ENCODE measurements at places on chromosomes 13 and 19.
A peak's percentile ranks its signal among the peaks of the same experiment; 100 is the strongest.

GRCh38 chr19:3687774-3688706 lies 12.2 kb downstream of the PIP5K1C start:
- DNase-seq: no peak

- peak; percentile 84 for DNase-seq
These were observed 31.3 kb upstream of the ISYNA1 start for GRCh38 chr19:18469069-18469846.

- DNase-seq: no peak
These were observed 19.9 kb downstream of the PPP5C start for GRCh38 chr19:46366620-46367292.

DNA sequence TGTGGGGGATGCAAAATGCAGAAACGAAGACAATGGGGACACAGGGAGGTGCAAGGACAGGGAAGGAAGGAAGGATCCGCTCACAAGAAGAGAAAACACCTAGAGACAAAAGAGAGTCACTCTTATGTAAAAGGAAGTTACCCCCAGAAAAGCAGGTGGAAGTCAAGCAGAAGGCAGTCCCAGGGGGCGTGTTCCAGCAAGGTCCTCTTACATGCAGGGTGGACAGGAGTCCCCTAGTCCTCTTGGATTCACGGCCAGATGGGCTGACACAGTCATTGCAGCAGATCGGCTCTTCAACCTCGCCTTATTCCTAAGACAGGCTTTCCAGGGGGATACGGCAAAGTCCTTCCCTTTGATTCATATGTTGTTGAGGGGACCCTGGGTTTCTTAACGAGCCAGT lies 83.9 kb upstream of the SPATA13 start:
- DNase-seq: no peak

GRCh38 chr19:1438933-1439354 lies 748 bp downstream of the RPS15 start:
- no peak for DNase-seq

GRCh38 chr13:100724568-100724967 lies 50.0 kb upstream of the TMTC4 start:
- DNase-seq: no peak

DNA sequence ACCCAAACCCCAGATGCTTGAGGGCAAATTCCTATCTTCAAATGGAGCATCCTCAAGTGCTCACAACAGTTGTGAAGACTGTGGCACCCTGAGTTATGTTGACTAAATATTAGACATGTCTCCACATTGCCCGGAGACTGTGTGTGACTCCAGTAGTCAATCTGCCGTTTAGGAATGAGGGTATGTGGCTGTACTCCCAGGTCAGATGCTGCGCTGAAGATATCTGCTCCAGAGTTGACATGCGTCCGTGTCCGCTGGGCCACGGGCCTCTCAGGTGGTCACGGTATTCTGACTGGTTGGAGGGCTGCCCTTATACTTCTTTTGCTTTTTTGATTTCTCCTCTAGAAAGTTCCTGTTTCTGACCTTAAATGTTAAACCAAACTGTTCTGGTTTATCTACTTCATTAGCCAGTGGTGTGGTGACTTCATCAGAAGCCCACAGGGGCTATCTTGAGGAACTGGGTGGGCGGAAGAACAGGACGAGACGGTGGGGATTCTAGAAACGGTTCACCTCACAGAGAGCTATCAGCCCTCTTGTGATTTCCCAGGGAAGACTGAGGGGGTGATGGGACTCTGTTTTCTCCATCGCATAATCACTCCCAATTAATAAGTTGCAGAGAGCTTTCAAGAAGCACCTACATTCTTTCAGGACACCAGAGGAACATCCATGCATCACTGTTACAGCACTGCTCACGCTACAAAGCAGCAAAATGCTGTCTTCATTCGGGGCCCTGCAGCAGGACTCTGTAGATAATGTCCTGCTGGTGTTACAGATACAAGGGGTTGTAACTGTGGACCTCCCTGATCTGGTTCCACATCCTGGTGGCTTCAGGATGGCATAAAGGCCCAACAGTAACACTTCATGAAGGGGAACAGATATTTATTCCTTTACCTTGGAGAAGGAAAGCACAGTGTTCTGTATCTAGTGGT lies 1.3 kb upstream of the LCP1 start:
- DNase-seq: no peak

All from HEK293T (cell line).